Coronary artery (tissue), 2 donors: ENCODE measurements at places on chromosomes 11 and 22.
A peak's percentile ranks its signal among the peaks of the same experiment; 100 is the strongest.

- no peak for DNase-seq
Measured at GRCh38 chr11:32005786-32006416, 85.0 kb upstream of the RCN1 start.

DNA sequence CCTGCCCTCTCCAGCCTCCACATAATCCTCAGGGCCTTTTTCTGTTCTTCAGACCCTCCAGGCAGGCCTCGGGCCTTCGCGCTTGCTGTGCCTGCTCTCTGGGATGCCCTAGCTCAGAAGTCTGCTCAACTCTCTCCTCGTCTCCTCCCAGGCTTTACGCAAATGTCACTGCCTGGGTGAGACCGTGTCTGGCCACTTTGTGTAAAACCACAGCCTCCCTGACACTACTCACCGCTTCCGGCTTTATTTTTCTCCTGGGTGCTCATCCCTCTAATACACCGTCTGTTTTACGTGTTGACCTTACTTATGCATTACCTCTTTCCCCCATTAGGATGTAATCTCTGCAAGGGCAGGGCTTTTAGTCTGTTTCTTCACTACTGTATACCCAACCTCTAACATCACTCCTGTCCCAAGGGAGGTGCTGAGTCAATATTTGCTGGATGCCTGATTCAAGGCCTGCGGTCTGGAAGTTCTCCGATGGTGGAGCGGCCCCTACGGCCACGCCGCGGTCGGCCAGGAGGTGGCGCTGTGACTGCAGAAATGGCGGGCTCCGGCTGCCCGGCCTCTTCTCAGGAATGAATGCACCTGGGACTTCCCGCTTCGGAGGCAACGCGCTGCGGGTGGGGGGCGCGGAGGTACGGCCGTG lies 58.2 kb upstream of the THY1 start:
- DNase-seq = peak; percentile 85

DNA sequence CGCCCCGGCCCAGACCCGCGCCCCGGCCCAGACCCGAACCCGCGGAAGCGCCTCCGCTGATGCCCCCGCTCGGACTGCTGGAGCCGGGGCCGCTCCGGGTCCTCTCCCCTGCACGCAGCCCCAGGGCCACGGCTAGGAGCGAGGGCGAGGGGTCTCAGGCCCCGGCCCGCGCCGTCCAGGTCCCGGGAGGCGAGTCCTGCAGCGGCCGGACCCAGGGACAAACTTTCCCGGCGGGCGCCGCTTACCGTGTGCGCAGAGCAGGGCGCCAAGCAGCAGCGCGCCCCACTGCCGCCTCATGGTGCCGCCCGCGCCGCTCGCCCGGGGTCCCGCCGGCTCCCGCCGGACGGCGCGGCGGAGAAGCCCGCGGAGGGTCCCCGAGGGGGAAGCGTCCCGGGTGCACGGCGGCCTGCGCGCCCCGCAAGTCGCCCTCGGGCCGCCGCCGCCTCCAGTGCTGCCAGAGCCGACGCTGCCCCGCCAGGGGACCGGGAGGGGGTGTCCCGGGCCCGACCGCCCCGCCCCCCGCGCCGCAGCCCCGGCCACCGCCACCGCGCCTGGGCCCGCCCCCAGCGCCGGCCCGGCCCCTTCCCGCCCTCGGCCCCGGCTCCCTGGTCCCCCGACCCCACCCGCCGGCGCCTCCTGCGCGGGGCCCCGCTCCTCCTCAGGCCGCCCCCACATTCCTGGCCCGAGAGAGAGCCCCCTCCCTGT lies at the start of gene LRP4:
Gene LRP4 (minus strand): TSS at position 468 of the 705 bp plus-strand sequence. CDS start 171 bp downstream, at position 297.
- no peak for DNase-seq

DNA sequence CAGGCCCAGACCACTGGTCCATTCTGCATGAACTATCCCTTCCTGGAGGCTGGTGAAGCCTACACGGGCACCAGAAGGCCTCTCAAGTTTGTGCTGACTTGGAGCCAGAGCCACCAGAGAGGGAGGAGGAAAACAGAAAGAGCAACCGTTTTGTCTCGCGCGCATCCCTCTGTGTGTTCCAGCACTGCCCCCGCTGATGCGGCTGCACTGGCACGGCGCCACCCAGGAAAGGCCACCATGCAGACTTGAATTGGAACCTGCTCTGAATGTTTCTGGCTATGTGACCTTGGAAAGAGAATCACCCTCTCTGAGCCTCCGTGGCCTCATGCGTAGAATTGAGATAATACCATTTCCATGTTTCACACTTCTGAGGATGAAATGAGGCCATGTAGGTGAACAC lies 7.4 kb upstream of the ACRV1 start:
- no peak for DNase-seq

DNA sequence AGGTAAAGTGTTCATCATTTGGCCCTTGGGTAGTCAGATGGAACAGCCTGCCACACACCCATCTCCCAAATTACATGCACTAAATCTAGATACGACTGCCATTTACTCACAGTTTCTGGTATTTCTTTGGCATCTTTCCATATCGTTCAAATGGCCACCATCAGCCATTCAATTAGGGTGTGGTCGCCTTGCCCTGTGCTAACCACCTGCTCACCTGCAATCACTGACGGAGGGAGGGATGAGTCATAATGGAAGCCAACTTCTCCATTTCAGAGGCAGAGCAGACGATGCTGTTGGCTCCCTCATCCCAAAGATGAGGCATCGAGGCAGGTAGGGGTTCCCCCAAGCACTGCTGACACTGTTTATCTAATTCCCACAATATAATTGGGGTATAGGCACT lies 14.6 kb downstream of the MS4A6A start:
- DNase-seq = no peak

DNA sequence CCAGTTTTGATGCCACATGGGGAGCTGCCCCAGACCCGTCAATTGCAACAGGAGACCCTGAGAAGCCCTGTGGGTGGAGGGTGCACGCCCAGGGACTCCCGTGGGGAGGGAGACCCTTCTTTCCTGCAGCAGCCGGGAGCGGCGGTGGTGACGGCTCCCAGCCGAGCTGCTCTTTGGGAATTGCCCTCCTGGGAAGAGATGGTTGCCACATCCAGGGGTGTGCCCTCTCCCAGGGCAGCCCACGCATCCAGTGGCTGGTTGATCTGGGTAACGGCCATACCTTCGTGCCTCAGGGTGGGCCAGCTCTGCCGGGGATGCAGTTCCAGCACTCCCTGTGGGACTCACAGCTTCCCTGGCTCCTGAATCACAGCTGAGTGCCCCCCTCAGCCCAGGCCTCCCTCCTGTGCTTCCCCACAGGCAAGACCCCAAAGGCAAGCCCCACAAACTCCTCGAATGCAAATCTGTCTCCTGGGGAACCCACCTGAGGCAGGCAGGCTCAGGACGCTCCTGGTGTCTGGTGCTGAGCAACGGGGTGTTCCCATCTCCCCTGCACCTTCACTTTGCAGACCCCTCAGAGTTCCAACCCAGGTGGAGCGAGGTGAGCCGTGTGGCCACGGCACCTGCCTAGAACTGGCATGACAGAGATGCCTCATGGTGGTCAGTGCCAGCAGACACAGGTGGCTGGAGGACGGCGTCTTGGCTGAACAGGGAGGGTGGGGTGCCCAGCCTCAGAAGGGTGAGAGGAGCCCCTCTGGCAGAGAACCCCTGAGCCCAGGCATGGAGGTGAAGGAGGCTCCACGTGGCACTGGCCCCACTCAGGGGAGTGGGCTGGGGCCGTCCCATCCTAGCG lies 1027.4 kb downstream of the BRD1 start:
- DNase-seq = peak; percentile 47

DNA sequence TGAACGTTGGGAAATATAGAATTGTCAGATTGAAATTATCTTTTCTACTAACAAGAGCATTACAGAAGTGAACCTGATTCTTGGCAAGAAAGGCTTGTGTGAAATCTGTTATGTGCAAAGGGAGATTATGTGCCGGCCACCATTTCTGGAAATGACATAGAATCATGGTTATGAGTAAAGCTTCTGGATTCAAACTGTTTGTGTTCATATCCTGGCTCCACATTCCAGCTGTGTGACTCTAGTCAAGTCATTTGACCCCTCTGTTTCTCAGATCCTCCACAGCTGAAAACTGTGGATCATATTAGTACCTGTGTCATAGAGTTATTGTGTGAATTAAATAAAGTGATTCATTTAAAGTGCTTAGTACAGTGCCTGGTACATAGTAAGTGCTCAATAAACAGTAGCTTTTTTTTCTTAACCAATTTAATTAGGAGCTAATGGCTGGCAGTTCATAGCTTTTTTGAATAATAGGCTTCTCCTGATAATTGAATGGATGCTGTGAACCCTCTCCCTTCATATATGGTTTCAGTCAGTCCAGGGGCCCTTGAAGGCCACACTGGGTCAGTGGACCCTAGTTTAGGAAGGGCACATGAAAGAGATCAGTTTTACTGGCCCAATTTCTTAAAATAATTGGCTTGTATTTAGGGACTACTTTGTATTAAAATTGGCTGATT lies 34.6 kb downstream of the EHF start:
- DNase-seq = no peak

GRCh38 chr11:43626798-43627197 lies 53.7 kb upstream of the HSD17B12 start:
- no peak for DNase-seq

DNA sequence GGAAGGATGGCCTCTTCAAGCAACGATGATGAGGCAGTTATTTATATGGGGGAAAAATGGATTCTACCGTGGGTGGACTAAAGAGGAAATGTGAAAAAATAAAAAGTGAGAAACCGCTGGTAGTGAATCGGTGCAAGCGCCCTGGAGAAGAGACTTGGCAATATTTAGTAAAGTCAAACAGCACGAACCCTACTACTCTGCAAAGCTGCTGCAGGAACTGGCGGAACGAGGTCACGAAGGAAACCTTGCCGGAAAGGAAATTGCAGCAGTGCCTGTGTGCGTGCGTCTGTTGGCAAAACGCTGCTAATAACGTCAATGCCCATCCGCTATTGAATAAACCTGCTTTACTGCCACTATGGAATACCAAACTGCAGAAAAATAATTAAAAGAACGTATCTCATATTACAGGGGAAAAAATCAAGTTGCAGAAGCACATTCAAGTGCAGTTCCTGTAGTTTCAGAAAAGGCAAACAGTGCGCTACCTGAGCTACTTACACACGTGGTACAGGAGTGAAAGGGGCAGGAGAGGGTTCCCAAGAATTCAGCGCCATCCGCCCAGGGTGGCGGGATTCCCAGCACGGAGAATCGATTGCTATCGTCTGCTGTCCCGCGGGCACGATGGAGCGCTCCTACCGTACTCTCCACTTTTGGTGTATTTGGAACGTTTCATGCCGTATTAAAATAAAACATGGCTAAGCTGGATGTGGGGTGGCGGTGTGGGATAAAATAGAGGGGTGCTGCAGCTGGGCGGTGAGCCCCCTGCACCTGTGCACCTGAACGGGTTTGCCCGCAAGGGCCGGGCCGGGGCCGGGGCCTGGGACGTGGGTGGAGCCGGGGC lies 585 bp upstream of the NADSYN1 start:
- no peak for DNase-seq

GRCh38 chr11:105033343-105033742 lies 1.6 kb downstream of the CASP1 start:
- no peak for DNase-seq

DNA sequence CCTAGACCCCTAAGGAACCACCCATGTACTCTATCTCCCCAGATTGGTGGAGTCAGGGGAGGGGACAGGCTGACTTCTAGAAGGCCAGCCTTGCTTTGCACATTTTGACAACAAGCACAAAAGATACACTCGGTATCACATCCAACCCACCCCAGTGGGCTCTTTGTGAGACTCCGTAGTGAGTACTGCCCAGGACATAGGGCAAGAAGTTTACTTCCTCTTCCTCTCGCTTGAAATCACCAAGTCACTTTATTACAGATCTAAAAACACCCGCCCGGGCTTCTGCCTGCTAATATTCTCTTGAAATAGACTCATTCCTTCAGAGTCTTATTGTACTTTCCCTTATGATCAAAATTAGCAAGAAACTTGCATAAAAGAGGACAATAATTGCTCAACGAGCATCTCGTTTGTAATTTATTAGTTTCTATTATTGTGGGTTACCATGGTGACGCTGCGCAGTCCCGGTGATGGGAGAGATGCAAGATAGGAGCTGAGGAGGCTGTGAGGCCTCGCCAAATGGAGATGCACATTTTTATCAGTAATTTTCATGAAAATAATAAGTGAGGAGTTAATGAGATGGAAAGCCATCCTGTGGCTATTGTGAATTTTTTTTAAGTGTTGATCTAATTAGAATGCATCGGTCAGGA lies 96.9 kb downstream of the FEZ1 start:
- no peak for DNase-seq

GRCh38 chr11:34013898-34014571 lies 37.5 kb upstream of the CAPRIN1 start:
- DNase-seq = no peak

DNA sequence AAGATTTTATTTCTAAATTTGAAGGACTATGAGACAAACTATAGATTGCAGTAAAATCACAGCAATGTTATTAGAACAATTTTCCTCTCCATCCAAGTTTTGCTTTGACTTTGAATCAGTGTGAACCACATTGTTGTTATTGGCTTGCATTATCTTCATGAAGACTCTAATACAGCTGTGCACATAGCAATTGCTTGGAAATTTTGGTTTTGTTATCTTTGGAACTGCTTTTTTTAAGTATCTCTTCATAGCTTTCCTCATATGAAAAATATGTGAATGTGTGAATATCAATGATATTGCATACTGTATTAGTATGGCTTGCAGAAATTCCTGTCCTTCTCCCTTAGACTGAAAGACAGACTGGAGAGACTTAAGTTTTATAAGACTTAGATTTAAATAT lies 666.6 kb downstream of the LUZP2 start:
- no peak for DNase-seq

DNA sequence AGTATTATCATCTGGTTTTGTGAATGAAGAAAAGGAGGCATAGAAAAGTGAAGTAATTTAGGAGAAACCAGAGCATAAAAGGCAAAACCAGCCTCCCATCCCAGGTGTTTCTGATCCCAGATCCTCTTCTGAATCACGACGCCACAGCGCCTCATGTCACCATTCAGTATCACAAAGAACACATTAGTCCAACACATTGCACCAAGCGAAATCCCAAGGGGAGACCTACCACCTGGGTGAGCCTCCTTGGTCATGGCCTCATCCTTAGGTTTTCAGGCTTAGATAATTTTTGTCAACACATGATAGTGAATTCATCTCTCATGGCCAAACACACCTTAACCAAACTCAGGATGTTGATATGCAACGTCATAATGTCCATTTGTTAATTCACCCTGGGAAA lies 181.5 kb upstream of the SORL1-AS1 start:
- DNase-seq = no peak
